CD4-positive, CD25-positive, alpha-beta regulatory T cell (primary cell): ENCODE measurements at places on chromosomes 5 and 9. TPM values are rescaled to one million over a fixed set of nuclear protein-coding genes. Genes with fewer than 3 reads are reported as not detected.
A peak's percentile ranks its signal among the peaks of the same experiment; 100 is the strongest.

The PSD2 gene
- total RNA-seq = not detected

The SLC12A7 gene
- 10.9 TPM for total RNA-seq

- DNase-seq = no peak
- H3K27me3 ChIP-seq = no peaks in the 10 kb centered on the region
- no peaks in the 10 kb centered on the region for H3K36me3 ChIP-seq
- no peaks in the 10 kb centered on the region for H3K4me1 ChIP-seq
- no peak overlapping the region for H3K27ac ChIP-seq
Measured at GRCh38 chr5:124180299-124180874, 566.1 kb downstream of the ZNF608 start.

DNA sequence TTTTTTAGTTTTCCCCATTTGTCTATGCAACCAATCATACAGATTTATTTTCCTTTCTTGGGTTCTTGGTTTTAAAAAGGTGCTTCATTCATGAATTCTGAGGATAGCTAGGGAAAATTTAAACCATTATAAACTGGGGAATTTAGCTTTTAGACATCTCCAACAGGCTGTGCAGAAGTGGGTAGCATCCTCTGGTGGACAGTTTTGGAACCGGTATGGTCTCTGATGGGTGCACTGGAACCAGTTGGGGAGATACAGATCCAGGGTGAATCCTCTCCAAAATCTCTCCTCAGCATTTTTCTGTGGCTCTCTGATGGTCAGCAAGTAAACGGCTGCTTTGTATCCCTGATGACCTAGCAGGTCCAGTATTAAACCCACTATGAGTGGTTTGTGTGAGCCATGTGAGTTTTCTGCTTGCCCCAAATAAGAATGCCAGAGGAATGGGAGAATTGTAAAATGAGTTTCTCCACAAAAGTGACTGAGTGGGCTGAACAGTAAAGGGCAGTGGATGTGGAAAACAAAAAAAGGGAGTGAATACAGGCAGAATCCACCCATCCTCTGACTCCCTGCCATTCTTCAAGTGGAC lies 9.1 kb upstream of the DNAJC25 start:
- H3K4me1 ChIP-seq = no peaks in the 10 kb centered on the region
- peaks cover 11% of the 10 kb centered on the region for H3K27me3 ChIP-seq
- no peak overlapping the region for H3K4me3 ChIP-seq
- peak; percentile 26 for DNase-seq

DNA sequence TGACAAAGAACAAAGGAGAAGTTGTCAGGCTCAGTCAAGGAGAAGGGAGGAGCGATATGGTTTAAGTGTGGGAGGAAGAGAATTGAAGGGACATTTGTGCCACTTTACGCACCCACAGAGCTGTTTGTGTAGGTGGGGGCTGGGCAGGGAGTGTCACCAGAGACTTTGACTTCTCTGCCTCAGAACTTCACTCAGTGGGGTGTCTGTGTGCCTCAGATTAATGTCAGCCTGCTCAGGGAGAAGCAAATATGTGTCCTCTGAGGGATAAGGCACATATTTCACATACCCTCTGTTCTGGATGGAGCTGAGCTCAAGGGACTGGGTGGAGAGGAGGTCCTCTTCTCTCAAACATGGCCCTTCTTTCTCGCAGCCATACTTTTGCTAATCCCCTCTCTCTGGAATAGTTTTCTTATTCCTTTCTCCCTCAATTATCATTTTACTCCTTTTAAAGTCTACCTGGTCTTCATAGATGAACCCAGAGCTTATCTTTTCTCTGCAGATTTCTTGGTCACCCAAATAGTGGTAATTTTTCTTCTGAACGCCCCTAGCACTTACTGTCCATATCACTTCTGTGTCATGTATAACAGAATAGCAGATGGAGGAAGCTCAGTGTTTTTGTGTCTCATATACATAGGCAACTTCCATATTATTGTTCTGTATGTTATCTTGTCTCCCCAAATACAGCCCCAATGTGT lies 77.0 kb downstream of the IQGAP2 start:
- DNase-seq = no peak
- no peak overlapping the region for H3K4me3 ChIP-seq
- peaks cover 12% of the 10 kb centered on the region for H3K36me3 ChIP-seq
- peaks cover 14% of the 10 kb centered on the region for H3K4me1 ChIP-seq

DNA sequence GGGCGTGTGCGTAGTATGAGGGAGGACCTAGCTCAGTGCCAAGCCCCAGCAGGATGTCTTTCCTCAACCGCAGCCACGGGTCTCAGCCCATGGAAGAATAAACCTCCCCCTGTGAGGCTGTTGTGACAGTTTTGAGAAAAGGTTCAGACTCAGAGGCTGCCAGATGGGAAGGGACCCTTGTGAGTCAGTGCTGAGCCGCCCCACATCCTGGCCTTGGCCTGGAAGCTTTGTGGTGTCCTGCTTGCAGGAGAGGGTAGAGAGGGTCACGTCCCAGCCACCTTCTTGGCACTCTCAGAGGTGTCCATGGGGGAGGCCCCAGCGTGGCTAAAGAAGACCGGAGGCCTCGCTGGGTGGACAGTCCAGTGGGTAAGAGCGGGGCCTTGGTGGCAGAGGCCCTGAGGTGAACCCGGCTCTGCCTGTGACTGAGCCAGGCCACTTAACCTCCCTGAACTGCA lies 2.8 kb downstream of the GRHPR start:
- H3K27me3 ChIP-seq = no peaks in the 10 kb centered on the region
- no peak for DNase-seq
- no peak overlapping the region for H3K27ac ChIP-seq
- no peak overlapping the region for H3K4me3 ChIP-seq
- H3K36me3 ChIP-seq = peaks cover 35% of the 10 kb centered on the region

DNA sequence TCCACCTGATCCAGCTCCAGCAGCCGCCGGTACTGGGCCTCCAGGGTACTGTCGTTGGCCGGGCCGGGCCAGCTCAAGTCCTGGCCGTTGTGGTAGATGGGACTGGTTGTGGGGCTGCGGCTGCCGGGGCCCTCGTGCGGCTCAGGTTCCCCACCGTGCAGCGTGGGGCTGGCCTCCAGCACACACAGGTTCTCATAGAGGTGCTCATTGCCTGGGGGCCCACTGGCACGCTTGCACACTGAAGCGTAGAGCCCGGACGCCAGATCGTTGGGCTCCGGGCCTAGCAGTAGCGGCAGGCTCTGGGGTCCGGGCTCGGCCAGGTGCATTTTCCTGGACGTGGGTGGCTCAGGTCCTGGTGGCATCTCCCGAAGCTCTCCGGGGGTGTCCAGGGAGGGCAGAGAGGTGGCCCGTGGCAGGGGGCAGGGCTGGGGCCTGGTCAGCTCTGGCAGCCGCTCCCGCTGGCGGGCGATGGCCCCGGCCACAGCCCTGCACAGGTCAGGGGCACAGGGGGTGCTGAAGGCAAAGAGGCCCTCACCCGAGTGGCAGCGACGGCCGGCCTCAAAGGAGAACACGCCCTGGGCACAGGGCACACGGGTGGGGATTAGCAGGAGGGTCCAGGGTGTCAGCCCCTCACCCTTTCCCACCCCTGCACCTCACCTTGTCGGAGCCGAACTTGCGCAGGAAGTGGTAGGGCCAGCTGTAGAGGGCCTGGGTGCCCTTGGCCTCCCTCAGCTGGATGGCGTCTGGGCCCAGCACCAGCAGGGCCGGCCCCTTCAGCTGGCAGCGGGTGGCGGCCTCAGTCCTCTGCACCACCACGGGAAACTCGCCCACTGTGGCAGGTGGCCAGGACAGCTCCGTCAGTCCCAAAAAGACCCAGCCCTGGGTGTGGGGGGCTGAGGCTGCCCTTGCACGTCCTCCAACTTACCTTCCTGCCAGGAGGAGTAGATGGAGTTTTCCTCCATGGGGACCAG lies 5.3 kb downstream of the DOK3 start:
- no peaks in the 10 kb centered on the region for H3K36me3 ChIP-seq
- no peaks in the 10 kb centered on the region for H3K27me3 ChIP-seq
- H3K27ac ChIP-seq = no peak overlapping the region
- peaks cover 4% of the 10 kb centered on the region for H3K4me1 ChIP-seq

GRCh38 chr5:61461417-61461816 lies 129.4 kb downstream of the ZSWIM6 start:
- no peaks in the 10 kb centered on the region for H3K27me3 ChIP-seq
- H3K36me3 ChIP-seq = no peaks in the 10 kb centered on the region
- DNase-seq = no peak
- H3K4me1 ChIP-seq = no peaks in the 10 kb centered on the region
